GM20000 (cell line): ENCODE measurements at places on chromosomes 4 and X.

- DNase-seq: no peak
Measured at GRCh38 chrX:45735571-45735970, 534.9 kb upstream of the DIPK2B start.

DNA sequence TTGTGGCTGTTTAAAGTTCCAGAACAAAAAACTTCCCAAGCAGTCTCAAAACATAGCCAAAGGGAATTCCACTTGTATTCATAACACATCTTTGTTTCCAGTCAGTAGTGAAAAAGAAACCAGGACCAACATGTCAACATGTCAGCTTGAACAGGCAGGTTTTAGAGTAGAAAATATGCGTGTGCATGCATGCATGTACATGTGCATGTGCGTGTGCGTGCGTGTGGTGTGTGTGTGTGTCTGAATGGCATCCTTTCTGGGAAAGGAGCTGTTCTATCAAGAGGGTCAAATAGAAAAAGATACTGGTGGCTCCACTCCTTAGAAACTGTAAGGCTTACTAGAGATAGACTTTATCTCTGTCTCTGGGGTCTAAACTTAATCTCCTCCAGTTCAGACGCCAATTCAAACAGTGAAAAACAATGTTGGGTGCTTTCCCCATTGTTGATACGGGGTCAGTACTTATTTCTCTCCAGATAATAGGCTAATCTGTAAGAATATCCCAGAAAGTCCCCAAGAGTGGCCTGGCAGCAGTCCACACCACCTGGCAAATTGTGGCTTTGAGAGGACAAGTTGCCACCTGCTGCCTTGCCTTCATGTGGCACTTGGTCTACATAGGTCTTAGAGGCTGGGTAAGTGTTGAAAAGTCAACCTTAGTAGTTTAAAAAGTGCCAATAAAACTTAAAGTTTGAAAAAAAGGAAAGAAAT, 110.4 kb downstream of the SCD5 start:
- no peak for DNase-seq

GRCh38 chrX:72296991-72297390, 8.7 kb downstream of the CITED1 start:
- DNase-seq: no peak

GRCh38 chr4:170931321-170931720, 841.6 kb upstream of the AADAT start:
- DNase-seq: no peak

GRCh38 chrX:134177527-134177926, 59.5 kb upstream of the CCDC160 start:
- DNase-seq: no peak

GRCh38 chrX:148691456-148691855, 191.0 kb downstream of the AFF2 start:
- DNase-seq: no peak

GRCh38 chrX:46642145-46642544, 68.6 kb downstream of the CHST7 start:
- no peak for DNase-seq

DNA sequence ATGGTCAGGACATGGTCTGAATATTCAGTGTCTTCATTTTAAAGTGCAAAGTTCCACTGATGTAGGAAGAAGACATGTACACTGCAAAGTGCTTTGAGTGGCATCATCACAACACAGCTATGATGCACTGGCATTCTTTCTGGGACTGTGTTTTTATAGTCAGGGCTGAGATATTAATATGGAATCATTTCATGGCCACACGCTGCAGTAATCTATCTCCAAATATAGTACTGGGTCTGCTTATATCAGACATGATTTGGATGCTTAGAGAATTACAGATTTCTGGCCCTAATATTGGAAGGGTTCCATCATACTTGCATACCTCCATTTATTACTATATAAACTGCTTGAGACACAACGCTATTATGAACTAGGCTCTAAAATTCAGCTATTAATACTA, 1170.9 kb downstream of the NLGN4X start:
- DNase-seq: no peak

DNA sequence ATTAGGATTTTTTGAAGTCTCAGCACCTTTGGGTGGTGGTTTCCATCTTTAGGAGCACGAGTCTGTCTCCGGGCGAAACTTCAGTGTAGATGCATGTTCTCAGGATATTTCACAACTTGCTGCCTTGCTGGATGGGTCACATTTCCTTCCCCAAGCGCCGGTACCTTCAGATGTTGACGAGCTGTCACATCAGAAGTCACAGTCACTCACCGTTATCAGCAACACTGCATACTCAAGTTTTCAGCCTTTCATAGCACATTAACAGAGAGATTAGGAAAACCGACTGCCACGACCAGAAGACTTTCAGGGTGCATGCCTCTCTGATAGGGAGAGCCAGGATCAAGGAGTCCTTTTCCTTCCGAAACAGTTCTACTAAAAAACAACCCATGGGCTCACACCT, 77.8 kb downstream of the SHROOM2 start:
- no peak for DNase-seq

DNA sequence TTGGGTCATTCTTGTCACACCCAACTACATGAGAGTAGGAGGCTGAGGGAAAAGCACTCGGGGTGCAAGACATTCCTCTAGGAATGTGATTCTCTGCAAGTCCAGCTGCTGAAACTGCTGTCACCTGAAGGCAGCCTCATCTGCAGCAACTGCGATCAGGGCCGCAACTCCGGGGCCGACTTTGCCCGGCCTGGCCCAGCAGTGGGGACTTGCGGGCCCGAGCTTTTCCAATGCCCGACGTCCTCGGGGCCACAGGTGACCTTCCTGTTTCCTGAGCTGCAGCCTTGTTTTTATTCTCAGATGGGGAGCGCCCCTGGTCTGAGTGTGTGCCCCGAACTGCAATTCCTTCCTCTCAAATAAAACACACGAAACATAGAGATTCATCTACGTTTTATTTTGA, 104.7 kb upstream of the NKX1-1 start:
- DNase-seq: no peak

DNA sequence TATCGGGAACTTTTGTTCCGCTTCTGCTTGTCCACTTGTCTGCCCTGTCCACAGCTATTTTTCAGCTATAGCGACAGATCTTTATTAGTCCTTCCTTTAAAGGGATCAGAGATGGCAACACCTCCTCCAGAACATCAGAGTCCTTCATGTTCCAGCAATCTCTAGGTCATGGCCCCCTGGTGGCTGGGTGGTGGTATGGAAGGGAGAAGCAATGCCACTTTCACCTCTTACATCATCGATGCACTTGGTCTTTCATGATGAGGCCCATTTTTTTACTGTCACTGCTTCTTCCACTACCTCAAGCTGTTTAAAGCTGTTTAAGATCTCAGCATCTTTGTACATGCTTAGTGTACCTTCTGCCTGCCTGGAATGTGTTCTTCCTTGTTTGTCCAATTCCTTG, 106.7 kb downstream of the ARHGAP6 start:
- DNase-seq: peak; percentile 3

DNA sequence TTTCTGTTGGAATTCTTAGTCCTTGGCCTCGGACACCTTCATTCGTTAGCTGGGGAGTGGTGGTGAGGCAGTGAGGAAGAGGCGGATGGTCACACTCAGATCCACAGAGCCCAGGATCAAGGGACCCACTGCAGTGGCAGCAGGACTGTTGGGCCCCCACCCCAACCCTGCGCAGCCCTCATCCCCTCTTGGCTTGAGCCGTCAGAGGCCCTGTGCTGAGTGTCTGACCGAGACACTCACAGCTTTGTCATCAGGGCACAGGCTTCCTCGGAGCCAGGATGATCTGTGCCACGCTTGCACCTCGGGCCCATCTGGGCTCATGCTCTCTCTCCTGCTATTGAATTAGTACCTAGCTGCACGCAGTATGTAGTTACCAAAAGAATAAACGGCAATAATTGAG, 23.4 kb downstream of the PIGG start:
- DNase-seq: no peak

- DNase-seq: no peak
Measured at GRCh38 chrX:10485326-10485725, 135.1 kb downstream of the MID1 start.

- DNase-seq: no peak
Measured at GRCh38 chr4:27270435-27270834, 409.8 kb downstream of the STIM2 start.

DNA sequence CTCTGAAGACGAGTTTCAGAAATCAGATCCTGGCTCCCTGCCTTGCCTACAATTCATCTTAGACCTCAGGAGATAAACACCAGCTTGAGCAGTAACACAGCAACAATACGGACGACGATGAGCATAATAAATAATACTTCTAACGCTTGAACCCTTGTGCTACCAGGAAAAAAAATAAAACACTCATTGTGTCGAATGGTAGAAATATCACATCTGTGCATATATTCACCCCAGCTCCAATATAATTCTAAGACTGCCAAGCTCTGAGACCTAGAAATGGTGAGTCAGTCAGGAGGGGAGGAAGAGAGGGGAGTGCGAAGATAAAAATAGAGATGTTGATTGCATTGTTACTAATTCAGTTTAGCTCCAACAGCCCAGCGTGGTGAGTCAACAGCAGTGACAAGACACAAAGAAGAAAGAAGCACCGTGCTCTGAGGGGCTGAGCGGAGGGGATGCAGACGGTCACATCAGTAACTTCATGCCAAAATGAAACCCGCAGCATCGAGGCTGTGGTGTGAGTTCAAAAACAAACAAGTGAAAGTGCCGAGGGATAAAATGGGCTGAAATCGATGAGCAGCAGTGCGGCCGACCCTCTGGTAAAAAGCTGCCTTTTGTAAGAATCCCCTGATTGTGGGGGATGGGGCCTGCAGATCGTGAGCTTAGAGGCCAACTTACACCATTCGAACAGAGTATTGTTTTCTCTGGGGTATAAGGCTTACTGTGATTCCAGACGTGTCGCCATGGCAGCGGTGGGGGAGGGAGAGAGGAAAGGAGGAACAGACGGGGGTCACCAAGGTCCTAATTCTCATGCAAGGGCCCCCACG, 150.4 kb downstream of the MGST2 start:
- no peak for DNase-seq

DNA sequence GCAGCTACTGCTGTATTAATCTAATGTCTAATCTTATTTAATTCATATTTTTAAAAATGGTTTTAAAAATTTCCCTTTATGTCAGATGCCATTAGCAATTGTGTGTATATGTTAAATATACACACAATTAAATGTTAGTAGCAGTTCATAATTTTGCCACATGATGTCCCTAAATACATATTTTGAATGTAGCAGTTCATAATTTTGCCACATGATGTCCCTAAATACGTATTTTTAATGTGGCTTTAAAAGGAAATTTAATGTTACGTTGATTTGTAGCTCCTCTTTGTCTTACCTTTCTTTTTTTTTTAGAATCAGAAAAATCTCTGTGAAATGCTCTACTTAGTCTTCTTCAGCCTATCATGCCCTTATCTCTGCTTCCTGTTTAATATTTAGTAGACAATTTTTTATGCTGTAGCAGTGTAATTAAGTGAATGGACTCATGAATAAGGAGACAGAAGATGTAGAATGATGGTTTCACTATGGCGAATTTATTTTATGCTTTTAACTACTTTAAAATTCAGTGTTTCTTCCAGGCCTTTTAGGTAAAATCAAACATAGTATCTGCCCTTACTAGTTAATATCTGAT, 26.1 kb downstream of the RBM46 start:
- DNase-seq: no peak

DNA sequence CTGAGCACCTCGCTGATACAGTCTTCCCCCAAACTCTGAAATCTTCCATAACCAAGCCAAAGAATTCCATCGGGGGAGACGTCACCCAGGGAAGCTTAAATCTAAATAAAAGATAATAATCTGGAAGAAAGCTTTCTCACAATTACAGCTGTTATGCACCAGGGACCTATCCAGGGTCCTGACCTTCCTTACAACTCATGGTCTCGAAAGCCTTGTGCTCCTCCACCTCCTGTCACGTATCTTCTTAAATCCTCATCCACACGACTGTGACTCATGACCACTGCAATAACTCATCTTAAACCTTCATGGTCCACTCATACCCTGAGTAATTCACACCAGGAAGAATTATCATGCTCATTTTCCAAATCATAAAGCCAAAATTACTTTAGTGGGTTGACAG, 166.8 kb upstream of the FRG1 start:
- DNase-seq: no peak

DNA sequence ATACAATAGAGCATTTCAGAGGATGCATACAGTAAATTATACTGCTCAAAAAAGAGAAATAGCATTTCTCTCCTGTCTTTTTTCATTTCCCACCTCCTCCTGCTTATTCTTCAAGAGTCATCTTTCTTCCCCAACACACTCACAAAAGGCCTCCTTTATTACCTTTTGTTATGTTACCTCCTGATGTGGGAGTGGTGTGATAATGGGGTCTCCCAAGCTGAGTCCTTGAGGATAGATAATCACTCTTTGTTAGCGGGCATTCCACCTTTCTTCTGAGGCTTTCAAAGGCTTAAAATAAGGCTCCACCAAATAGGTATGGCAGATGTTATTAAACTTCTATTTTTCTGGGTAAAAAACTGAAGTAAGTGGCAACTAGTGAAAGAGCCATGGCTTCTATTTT, 159.8 kb downstream of the CPEB2 start:
- no peak for DNase-seq

- no peak for DNase-seq
Measured at GRCh38 chr4:81227968-81228367, 12.9 kb upstream of the PRKG2 start.

- peak; percentile 96 for DNase-seq
Measured at GRCh38 chr4:1792832-1793495, at the start of gene FGFR3. Gene FGFR3, plus strand, starts transcription at chr4:1793293. Its CDS starts 642 bp downstream, at chr4:1793935.

GRCh38 chrX:153776120-153776599, 4.7 kb upstream of the SRPK3 start:
- peak; percentile 26 for DNase-seq

- DNase-seq: peak; percentile 4
Measured at GRCh38 chr4:116469582-116469981, 615.8 kb downstream of the TRAM1L1 start.

DNA sequence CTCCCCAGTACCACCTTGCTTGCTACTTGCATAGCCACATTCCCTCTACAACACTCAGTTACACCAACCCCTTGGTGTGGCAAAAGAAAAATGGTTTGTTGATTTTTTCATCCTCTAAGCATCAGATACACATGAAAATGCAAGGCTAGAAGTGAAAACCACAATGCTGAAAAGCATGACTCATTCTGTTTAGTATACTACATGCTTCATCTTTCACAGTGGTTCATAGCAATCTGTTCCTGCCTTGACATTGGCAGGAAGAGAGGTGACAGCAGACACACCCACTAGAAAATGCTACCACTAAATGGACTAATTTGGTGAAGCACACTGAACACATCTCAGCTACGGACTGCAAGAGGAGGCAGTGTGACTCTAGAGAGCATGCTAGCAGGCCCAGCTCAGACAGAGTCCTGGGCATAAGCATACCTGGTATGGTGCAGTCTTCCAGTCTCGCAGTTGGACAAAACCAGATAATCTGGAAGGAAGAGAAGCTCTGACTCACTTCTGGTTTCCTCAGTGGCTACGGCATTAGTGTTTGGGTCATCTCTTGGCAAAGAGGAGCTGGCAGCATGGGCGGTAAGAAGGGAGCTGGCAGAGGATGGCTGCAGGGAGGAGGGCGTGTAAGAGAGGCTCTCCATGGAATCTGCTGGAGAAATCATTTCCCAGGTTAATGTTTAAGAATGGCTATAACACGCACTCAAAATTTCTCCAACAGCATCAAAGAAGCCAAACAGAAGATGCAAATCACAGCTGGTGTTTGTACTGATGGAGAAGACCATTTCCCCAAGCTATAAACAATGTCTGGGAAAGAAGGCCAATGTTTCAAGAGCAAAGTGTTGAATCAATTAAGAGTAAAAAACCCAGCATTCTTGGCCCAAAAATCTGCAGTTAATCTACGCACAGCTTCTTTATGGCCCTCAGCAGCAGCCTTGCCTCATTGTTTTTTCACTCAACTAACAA, 37.8 kb downstream of the GAB3 start:
- DNase-seq: peak; percentile 60

GRCh38 chr4:6901669-6902317, 7.8 kb upstream of the TBC1D14 start:
- no peak for DNase-seq

- DNase-seq: no peak
Measured at GRCh38 chrX:1754077-1754476, 139.2 kb downstream of the ASMT start.
